Kasumi-1 (cell line): ENCODE measurements at places on chromosomes 1 and 21.

GRCh38 chr1:74767490-74767889, 34.5 kb downstream of the TYW3 start:
- DNase-seq: peak; percentile 57

DNA sequence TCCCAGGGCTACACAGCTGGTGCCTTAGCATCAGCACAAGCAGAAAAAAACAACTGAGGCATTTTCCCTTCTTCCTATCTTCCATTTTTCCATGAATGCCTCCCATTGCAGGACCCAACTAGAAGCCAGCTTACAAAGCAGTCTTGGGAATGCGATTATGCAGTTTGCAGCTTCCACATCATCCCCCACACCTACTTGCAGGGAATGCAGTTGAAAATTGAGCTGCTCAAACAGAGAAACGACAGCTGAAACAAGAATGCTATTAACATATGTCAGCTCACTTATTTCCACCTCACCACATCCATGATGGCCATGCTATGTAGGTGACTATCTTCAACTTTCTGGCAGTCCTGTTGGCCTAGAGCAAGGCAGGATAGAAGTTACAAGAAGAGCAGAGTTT, 150.6 kb upstream of the KCTD3 start:
- no peak for DNase-seq

DNA sequence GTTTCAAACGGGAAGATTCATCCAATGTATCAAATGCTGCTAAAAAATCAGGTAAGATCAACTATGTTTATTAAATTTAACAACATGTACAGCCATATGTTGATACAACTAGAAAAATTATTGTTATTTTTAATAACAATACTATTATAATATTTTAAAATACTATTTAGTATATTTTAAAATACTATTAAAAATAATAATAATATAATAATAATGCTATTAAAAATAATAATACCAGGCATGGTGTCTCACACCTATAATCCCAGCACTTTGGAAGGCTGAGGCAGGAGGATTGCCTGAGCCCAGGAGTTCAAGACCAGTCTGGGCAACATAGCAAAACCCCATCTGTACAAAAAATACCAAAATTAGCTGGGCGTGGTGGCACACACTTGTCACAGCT, 54.6 kb downstream of the CATSPERE start:
- DNase-seq: no peak

- no peak for DNase-seq
Observed at GRCh38 chr21:31592963-31593560, 66.4 kb upstream of the SOD1 start.

DNA sequence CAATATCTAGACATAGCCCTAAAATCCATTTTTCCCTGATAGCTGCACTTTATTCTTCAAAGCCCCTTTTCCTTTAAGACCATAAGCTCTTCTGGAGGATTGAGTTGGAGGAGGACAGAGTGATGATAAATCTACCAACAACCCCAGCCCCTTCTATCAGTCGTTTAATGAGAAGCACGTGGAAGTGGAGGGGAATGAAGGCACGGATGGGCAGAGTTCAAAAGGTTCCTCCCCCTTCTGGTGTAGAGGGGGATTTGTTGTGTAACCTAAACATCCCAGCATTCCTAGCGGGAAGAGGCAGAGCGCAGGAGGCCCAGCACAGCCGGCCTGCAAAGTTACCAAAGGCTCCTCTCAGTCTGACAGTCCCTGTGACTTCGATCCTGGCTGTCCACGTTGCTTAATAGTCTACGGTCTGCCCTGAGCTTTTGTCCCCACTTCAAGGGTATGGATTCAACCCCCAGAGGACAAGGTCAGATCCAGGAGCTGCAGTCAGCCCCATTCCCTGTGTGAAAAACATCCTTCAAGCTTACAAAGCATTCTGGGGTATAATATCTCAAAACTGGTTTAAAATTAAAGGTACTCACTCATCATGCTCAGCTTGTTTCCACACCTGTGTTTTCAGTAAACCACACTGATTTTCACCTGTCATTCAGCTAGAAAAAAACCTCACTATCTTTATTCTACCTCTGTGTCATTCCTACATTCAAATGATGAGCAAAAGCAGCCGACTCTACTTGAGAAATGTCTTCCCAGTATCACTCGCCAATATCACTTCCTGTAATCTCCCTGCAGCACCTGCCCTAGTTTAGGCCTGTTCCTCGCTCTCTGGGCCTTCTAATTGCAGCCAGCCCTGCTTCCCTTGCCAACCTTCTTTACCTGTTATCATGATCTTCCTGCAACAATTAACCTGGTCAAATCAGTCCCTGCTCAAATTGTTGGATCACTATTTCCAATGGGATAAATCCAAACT, 117.9 kb downstream of the PLPP3 start:
- DNase-seq: no peak

GRCh38 chr21:39562791-39563770, 49.7 kb upstream of the B3GALT5 start:
- DNase-seq: no peak

DNA sequence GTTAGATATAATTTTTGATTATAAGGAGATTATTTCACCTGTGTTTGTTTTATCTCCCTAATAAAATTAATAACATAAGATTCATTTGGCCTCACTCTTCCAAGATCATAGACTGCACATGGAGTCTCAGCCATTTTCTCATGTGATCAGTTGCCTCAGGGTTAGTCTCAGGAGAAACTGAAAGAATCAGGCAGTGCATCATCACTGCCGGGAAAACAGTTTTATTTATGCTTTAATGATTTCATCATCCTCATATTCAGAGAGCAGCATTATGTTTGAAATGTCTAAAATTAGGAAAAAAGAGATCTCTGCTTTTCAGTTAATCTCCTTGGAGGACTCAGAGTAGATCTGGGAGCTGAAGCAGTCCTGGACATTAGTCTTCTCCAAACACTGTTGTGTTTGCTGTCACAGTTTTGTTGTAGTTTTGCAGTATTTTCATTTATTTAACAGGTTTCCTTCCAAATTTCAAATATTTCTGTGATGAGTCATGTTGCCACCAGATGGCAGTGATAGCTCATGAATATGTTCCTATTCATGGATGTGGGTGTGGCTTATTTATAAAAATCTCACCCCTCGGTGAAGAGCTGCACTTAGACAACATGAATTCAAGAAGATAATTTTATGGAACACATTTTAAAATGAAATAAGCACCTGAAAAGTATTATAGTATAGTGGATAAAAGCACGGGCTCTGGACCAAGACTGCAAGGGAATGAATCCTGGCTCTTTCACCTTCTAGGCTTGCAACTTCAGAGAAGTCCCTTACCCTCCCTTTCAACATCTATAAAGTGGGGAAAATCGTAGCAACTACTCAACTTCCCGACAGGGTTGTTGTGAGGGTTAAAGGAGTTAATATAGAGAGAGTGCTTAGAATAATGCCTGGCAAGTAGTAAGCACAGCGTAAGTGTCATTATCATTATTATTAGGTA, 31.2 kb downstream of the CHD1L start:
- DNase-seq: peak; percentile 82

DNA sequence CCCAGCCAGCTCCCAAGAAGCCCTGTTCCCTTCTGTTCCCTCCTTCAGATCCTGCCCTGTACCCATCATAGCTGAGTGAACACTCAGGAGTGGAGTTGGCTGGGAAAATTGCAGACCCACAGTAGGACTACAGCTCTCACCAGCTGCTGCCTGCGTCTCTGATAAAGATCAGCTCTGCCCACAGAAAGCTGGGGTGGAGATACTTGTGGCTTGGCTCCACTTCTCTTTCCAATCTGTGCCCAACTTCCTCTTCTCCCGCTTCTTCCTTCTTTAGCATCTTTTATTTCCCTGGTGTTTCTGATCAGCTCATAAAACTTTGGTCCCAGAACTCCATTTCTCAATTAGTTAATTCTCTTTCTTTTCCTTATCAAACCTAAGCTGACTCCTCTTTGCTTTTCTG, 5.5 kb upstream of the CD1A start:
- peak; percentile 27 for DNase-seq

DNA sequence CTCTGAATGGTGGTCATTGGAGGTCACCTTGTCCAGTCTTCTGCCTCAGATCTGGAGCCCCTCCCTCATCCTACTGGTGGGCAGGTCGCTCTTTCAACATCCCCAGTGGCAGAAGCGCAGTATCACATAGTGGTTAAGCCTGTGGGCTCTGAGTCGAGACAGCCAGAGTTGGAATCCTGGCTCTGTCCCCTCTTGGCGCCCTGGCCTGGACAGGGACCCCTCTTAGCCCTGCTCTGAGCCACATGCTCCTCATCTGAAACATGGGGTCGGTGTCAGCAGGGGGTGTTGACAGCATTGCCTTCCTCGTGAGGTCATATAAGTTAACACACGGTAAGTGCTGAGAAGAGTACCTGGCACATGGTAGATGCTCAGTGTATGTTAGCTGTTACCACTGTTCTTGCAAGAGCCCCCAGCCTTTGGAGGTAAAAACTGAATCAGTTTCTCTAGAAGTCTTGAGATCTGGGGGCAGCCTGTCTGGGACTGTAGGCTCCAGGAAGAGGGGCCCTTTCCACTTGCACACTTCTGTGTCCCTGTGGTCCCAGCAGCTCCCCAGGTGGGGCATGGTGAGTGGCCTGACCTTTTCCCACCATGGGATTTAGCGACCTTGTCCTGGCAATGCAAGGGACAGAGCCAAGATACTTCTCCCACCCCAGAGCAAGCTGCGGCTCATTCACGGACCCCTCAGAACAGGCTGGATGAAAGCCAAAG, 6.4 kb downstream of the ZC3H12A start:
- DNase-seq: no peak

- peak; percentile 72 for DNase-seq
Observed at GRCh38 chr1:150551051-150551783, 2.0 kb downstream of the ADAMTSL4 start.

DNA sequence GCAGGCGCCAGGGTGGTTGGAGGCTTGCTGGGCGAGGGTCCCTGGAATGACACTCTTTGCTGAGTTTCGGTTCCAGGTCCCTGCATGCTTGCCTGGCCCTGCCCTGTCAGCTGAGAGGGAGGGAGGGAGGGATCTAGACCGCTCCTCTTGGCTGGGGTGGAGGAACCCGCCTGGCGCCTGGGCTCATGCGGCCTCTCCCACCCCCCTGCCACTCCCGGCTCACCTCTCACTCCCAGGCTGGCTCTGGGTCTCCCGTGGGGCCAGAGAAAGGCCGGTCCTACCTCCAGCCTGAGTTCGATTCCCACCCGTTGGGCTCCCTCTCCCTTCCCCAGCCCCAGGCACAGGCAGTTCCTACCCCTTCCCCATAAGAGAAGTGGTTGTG, 19.0 kb upstream of the IFNLR1 start:
- DNase-seq: no peak

DNA sequence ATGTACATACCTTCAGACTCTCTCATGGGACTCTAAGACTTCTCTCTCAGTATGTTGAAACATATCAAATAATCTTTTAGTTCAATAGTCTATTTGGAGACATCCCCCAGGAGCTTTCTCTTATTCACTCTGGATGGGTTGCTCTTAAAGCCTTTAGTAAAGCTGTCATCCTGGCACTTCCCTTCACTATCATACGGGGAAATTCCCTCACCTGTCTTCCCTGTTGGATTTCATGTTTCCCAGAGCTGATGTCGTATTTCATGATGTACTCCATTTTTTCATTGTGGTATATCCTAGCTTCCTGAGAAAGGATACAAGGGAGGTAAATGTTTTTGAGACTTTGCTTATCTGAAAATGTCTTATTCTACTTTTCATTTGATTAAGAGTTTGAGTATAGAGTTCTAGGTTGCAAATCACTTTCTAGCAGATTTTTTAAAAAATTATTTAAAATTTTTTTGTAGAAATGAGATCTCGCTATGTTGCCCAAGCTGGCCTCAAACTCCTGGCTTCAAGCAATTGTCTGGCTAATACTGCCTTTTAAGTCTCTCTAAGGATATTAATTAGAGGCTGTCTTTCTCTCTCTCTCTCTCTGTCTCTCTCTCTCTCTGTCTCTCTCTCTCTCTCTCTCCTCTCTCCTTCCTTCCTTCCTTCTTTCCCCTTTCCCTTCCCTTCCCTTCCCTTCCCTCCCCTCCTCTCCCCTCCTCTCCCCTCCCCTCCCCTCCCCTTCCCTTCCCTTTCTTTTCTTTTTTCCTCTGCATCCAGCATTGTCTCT, 17.0 kb upstream of the MACF1 start:
- no peak for DNase-seq

GRCh38 chr1:116435806-116436610, 63.0 kb downstream of the ATP1A1 start:
- DNase-seq: no peak

- DNase-seq: no peak
Observed at GRCh38 chr1:83625646-83626045, 373.3 kb downstream of the TTLL7 start.

- DNase-seq: no peak
Observed at GRCh38 chr1:61278966-61279365, 196.6 kb downstream of the NFIA start.

GRCh38 chr1:114794038-114794437, 13.6 kb upstream of the SIKE1 start:
- no peak for DNase-seq

- no peak for DNase-seq
Observed at GRCh38 chr1:25117233-25117823, 115.0 kb downstream of the SYF2 start.

GRCh38 chr1:5954964-5955363, 37.3 kb downstream of the NPHP4 start:
- DNase-seq: no peak

- no peak for DNase-seq
Observed at GRCh38 chr1:242877229-242877628, 352.7 kb upstream of the PLD5 start.

GRCh38 chr1:113665071-113665470, 94.2 kb downstream of the PHTF1 start:
- DNase-seq: no peak

- DNase-seq: no peak
Observed at GRCh38 chr1:23897083-23897482, 16.1 kb downstream of the CNR2 start.

DNA sequence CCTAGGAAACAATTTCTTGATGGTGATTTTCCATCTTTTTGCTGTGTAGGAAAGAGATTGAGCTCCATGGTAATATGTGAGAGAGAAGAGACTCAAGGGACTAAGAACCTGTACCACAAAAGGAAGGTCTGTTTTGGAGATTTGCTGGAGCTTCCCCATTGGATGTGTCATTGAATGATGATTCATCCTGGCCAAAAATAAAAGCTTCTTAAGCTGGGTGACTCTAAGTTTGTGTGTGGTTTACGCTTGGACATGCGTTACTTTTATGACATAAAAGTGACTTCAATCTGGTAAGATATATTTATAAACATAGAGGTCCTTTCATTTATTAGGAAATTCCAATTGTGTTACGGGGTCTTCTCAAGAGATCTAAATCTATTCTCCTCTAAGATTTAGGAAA, 17.4 kb upstream of the IL19 start:
- DNase-seq: no peak

GRCh38 chr1:85577419-85578320, 2.9 kb upstream of the CCN1 start:
- no peak for DNase-seq

GRCh38 chr1:77697441-77697840, 15.0 kb upstream of the ZZZ3 start:
- no peak for DNase-seq

GRCh38 chr1:225847610-225848009, 34.6 kb downstream of the TMEM63A start:
- DNase-seq: no peak

- no peak for DNase-seq
Observed at GRCh38 chr1:230923176-230923575, 54.9 kb upstream of the C1orf198 start.
